ENCODE measurements at places on chromosomes 6 and 20.

- DNase-seq = peak; percentile 96
Observed at GRCh38 chr20:62088258-62089127, 22.8 kb upstream of the TAF4 start.

- no peak for DNase-seq
Observed at GRCh38 chr6:39104528-39104927, 10.5 kb downstream of the SAYSD1 start.

- DNase-seq = no peak
Observed at GRCh38 chr20:34794006-34794585, 31.4 kb downstream of the NCOA6 start.

DNA sequence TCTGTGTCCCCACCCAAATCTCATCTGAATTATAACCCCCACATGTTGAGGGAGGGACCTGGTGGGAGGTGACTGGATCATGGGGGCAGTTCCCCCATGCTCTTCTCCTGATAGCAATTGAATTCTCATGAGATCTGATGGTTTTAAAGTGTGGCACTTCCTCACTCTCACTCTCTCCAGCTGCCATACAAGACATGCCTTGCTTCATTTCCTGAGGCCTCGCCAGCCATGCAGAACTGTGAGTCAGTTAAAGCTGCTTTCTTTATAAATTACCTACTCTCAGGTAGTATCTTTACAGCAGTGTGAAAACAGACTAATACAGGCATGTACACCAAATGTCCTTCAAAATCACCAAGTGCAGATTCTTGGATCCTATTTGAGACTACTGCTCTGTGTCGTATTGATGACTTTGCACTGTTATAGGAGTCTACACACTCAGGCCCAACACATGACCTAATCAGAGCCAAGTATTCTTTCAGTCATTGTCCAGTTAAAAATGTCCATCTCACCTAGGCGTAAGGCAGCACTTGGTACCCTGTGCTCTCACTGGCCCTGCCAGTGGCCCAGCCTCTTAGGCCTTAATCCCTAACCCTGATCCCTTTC, 52.8 kb upstream of the UST start:
- no peak for DNase-seq

- DNase-seq = no peak
Observed at GRCh38 chr6:167832497-167833395, 6.0 kb downstream of the AFDN start.

DNA sequence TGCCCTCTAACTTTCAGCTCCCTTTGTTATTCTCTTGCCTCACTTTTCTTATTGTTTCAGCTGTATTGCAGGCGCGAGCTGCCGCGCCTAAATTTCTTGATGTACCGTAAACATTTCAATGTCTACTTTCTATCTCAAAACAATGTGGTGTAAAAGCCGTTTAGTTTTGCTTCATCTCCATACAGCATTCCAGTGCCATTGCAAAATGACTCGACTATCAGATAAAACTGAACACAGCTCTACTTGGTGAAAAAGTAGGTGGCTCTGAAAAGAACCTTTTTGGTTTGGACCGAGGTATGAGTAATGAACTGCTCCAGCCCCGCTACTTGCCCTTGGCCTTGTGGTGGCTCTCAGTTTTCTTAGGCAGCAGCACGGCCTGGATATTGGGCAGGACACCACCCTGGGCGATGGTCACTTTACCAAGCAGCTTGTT, 74.6 kb downstream of the OR2B2 start:
- peak; percentile 58 for DNase-seq

- no peak for DNase-seq
Observed at GRCh38 chr20:44609006-44609515, 26.7 kb downstream of the PKIG start.

DNA sequence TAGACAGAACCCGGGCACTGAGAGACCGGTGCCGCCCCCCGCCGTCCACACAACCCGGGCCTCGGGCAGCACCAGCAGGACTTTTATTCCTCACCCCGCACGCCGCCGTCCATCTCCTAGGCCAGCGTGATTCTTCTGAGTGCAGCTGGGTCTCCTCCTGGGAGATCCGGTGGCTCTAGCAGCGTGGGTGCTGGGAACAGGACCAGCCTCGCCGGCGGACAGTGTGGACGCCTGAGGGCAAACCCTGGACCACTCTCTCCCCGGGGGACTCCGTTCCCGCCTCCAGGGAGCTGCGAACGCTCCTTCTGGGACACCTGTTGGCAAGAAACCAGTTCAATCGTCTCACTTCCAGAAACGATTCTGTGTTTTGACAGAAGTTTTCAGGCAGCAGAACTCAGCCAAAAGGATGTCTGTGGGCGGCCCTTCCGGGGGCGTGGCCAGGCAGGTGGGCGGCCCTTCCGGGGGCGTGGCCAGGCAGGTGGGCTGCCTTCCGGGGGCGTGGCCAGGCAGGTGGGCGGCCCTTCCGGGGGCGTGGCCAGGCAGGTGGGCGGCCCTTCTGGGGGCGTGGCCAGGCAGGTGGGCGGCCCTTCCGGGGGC, 130.7 kb downstream of the DLL1 start:
- DNase-seq = no peak

- DNase-seq = no peak
Observed at GRCh38 chr6:4522453-4522852, 253.8 kb upstream of the CDYL start.

- DNase-seq = no peak
Observed at GRCh38 chr20:376750-377149, 3.8 kb upstream of the TRIB3 start.

DNA sequence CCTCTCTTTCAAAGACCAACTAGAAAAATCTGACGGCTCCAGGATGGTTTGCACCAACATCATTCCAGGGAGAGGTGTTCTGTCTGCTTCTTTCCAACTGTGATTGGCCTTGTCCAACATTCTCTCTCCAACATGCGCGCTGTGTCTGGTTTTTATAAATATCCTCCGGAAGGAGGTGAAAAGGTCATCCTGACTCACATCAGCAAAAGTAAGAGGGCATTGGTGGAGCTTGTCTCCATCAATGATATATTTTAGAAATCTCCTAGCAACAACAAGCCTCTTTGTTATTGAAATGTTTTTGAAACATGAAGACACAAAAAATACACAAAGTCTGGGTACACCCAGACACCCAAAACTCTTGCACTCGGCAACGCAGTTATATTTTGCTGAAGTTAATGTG, 475.3 kb upstream of the JARID2 start:
- DNase-seq = peak; percentile 58

DNA sequence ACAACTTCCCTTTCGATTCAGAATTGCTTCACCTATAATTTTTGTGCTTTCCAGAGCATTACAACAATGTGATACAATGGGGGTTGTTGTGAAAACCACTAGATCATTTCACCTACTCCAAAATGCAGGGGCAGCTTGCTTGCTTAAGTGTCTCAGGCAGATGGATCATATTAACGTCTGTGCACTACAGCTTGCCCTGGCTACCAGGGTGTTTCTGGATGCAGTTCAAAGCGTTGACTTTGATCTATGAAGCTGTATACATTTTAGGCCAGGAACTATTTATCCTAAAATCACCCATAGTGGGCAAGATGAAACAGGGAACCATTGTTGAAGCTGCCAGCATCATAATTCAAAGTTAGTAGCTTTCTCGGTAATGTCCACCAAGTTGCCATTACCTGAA, 339.5 kb upstream of the HSF2 start:
- DNase-seq = peak; percentile 8

- peak; percentile 84 for DNase-seq
Observed at GRCh38 chr6:24721461-24722215, 2.7 kb upstream of the C6orf62 start.

DNA sequence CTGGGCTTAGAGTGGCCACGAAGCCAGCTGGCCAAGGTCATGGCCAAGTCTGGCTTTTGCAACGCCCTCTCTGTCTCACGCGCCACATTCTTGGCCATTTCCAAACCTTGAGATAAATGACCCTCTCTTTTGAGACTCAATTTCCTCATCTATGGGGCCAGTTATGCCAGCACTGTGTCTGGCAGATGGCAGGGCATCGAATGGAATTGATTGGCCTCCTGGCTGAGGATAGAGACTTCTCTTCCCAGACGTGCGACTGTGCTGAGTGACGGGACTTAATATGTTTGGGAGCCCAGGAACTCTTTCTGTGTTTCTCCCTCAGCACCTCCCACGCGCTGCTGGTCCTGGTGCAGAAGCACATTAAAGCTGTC, 7.6 kb downstream of the BPIFB2 start:
- no peak for DNase-seq

DNA sequence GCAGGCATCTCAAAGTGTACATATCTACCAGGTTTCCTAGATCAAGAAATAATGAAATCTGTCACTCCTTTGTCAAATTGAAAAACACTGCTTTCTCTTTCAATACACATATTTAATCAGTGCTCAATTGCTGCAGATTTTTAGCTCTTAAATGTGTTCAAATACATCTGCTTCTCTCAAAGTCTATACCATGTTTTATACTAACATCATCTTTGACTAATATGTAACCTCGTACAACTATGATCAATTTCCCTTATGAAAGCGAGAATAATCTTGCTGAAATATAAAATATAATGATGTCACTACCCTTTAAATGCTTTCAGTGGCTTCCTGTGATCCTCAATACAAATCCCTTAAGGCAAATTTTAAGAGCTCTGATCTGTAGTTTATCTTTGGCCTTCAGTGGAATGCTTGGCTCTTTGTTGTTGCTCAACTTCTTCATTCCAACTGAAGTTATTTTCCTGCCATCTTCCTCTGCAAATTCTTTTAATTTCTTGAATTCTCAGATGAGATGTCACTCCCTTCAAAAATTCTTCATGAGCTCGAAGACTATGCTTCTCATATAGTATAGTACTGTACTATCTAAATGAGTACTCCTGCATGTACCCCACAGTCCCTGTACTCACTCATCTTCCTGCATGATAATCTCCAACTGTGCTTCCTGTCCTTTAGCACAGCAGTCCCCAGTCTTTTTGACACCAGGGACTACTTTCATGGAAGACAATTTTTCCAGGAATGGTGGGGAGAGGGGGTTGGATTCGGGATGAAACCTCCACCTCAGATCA, 545.1 kb upstream of the GJE1 start:
- peak; percentile 71 for DNase-seq

DNA sequence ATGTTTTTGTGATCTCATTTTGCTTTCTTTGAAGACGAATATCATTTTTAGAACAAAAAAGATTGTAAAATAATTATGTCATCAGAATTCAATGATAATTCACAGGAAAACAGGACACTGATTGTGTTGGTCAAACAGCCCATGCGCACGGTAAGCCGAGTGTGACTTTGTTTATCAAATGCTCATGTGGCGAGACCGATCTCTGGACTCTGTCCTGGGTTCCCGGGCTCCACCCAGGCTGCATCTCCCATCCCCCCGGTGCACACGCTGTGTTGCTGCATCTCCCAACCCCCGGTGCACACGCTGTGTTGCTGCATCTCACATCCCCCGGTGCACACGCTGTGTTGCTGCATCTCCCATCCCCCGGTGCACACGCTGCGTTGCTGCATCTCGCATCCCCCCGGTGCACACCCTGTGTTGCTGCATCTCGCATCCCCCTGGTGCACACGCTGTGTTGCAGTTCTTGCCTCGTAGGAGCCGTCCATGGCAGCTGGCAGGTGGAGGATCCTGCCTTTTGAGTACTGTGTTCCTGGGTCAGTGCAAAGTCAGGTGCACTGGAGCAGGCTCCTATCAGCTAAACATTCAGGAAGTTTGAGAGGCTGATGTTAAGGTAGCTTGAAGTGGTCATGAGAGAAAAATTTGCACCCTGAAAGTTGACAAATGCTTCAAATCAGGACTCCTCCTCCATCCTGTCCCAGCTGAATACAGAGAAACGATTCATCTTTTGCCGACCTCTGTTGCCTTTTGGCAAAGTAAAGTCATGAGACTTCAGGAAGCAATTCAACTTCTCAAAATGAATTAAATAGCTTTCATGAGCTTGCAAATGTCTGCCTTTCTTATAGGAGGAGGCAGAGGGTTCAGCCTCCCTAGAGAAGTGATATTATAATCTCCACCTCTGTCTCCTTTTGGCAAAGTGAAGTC, 77.1 kb upstream of the FRMD1 start:
- no peak for DNase-seq

DNA sequence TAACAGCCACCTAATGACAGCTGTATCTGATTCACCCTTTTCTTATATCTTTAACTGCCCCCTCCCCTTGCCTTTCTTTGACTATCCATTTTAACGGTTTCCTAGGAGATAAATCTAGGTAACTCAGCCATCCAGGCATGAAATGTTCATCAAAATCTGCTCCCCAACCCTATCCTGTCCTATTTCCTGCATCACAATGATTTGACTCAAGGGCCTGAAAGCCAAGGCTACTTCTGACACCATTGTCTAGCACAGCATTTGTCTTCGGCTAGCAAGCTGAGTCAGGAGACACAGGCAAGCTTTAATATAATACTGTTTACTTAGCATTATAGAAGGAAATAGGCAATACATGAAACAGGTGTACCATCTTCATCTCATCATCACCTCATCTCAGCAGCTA, 31.6 kb upstream of the MANEA start:
- no peak for DNase-seq

GRCh38 chr6:159450815-159451465, 242.1 kb downstream of the SOD2 start:
- DNase-seq = peak; percentile 20

DNA sequence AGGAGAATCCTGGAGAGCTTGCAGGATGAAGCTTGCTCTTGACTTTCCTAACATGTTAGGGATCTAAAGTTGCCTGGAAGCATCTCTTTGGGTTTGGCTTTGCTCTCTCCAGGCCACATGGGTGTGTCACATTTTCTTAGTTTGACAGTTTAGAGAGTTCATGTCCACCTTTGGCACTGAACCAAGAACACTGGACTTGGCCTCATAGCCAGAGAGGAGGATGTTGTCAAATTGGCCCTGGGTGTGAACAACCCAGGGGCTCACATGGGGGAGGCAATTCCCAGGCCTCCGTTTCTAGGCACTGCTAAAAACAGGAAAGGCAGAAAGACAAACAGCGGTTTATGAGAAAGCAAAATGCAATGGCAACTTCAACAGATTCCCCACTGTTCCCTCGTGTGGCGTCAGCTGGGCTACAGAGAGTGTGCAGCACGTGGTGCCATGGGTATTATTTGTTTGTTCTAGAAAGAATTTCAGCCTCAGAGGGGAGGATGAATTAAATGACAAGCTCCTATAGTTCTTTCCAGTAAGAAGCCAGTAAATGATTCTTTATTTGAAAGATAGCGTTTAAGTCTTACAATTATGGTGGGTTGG, 93.9 kb downstream of the CLIC5 start:
- no peak for DNase-seq

DNA sequence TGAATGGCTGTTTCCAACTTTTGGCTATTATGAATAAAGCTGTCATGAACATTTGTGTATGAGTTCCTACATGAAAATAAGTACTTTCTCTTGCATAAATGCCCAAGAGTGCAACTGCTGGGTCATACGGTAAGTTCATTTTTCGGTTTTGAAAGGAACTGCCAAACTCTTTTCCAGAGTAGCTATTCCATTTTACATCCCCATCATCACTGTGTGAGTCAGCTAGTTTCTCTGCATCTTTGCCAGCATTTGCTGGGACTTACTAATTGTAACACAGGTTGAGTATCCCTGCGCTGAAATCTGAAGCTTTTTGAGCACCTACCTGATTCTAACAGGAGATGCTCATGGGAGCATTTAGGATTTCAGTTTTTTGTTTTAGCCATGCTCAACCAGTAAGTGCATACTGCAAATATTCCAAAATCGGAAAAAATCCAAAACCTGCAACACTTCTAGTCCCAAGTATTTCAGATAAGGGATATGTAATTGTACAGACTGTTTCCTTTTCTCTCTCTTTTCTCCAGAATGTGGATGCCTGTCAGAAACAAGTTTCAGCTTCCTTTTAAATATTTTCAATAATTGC, 118.4 kb downstream of the DTNBP1 start:
- no peak for DNase-seq

- peak; percentile 4 for DNase-seq
Observed at GRCh38 chr20:61560361-61560853, 308.3 kb downstream of the CDH4 start.

GRCh38 chr20:6707321-6707831, 60.1 kb upstream of the BMP2 start:
- DNase-seq = no peak

- no peak for DNase-seq
Observed at GRCh38 chr6:147005499-147005898, 198.7 kb upstream of the STXBP5 start.

Measured in HCEC 1CT (cell line).